NCI-H1436 (cell line): ENCODE measurements at places on chromosomes 7 and 10.

GRCh38 chr10:391305-391704 lies 256.1 kb downstream of the ZMYND11 start:
- DNase-seq, result no peak

DNA sequence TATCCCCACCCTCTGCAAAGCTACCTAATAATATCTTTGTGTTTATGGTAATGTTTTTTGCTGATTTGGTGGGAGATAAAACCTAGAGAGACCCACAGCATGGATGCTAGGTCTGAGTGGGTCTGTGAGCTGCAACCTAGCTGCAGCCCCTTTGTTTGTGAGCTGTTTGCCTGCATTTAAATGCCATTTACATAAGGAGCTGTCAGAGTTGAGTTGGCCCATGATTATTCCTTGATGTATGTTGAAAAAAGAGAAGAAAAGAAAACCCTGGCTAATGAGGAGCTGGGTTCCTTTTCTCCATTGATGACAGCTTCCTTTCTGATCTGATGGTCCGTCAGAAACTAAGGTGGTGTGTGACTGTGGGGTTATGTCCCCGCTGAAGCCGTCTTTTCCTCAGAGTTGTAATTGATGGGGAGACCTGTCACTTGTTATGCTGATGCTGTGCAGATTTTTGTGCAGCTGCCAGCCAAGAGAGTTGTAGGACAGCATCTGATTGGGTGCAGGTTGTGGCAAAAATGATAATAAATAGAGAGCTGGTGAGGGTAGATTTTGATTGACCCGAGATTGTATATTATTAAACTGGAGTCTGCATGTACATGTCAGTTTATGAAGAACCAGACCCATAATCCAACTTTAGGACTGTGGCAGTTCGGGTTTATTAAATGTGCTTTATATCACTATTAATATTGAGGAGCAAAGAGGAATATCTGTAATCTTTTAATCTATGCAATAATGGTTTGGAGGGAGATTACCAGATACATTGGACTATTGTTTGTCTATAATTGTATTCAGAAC lies 219.8 kb downstream of the AUTS2 start:
- no peak for DNase-seq

- no peak for DNase-seq
Observed at GRCh38 chr10:30804478-30805055, 175.0 kb upstream of the LYZL2 start.

- no peak for DNase-seq
Observed at GRCh38 chr7:73892003-73892999, 31.3 kb downstream of the TMEM270 start.

DNA sequence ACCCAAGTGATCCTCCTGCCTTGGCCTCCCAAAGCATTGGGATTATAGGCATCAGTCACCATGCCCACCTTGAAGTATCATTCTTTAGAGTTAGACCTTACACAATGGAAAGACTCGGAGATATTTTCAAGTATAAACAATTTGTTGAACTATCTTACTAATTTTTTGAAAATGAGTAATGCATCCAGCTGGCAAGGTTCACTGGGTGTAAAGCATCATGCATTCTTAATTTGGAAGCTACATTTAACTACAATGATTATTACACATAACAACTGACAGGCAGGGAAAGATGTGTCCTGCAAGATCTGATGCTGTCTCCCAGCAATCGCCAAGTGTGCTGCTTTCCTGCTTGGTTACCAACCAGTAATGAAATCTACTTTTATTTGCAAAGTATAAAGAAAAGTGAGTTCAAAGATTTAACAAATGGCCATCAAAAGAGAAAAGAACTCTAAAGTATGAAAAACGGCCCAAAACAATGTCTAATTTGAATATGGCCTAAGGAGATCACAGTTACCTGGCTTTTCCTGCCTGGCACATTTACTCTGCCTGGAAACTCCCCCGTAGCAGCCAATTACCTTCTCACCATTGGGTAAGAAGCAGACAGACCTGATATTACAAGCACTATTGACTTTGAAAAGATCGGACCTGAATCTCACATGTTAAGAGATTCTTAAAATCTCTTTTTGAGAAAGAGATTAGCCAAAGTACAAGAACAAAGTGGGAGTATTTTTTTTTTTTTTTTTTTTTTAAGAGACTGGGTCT lies 59.3 kb upstream of the NMT2 start:
- no peak for DNase-seq

DNA sequence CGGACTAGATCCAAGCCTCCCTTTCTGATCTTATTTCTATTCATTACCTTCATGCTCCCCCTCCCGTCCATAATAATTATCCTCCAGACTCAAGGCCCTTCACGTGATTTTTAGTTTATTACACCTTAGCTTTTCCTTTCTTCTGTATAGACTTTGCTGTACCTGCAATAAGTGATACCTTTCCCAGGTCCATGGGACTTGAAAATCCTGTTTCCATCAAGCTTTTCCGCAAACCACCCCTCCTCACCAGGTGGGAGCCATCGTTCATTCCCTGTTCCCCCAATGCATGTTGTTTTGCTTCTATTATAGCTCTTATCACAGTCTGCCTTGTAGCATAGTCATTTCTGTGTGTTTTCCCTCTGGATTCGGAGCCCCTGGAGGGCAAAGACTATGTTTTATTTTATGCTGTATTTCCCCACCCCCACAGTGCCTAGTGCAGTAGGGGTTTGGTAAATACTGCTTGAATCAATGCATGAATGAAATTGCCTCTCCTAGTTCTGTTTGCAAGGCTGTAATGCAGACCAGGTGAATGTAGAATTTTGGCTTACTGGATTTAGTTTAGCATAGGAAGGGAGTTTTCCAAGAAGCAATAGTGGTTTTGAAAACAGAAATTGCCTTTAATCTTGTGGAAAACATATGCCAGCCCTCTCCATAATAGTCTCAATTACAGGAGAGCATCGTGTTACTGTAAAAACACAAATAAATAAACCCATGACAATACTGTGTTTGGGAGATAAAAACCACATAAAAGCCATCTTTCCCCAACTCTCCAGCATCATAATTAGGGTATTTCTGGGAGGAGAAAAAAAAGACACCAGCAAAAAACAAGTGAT lies 213.4 kb downstream of the AUTS2 start:
- DNase-seq, result no peak
